ENCODE measurements at places on chromosomes 4 and X. TPM values are rescaled to one million over a fixed set of nuclear protein-coding genes. Genes with fewer than 3 reads are reported as not detected.

The PAGE1 gene
- total RNA-seq, result 1.7 TPM

The TBC1D9 gene
- 12.7 TPM for total RNA-seq

The XK gene
- 7.7 TPM for total RNA-seq

GRCh38 chr4:112146502-112146813 is 1.2 kb downstream of the FAM241A start:
- H3K4me3 ChIP-seq, result peak overlapping the region; percentile 99
- H3K4me1 ChIP-seq, result peaks cover 9% of the 10 kb centered on the region
- no peaks in the 10 kb centered on the region for H3K36me3 ChIP-seq

- no peaks in the 10 kb centered on the region for H3K4me1 ChIP-seq
- H3K27ac ChIP-seq, result no peak overlapping the region
- H3K36me3 ChIP-seq, result no peaks in the 10 kb centered on the region
- H3K4me3 ChIP-seq, result no peak overlapping the region
These were observed 11.5 kb downstream of the DCLK2 start for GRCh38 chr4:150089732-150090131.

- H3K4me3 ChIP-seq, result no peak overlapping the region
- no peak overlapping the region for H3K27ac ChIP-seq
- no peaks in the 10 kb centered on the region for H3K4me1 ChIP-seq
- no peaks in the 10 kb centered on the region for H3K27me3 ChIP-seq
- no peaks in the 10 kb centered on the region for H3K36me3 ChIP-seq
These were observed 1871.6 kb upstream of the AGA start for GRCh38 chr4:179313823-179314222.

GRCh38 chr4:165631912-165632311 is 241.1 kb upstream of the TLL1 start:
- no peak for DNase-seq
- H3K4me3 ChIP-seq, result no peak overlapping the region
- no peaks in the 10 kb centered on the region for H3K27me3 ChIP-seq
- no peaks in the 10 kb centered on the region for H3K36me3 ChIP-seq
- H3K4me1 ChIP-seq, result no peaks in the 10 kb centered on the region

DNA sequence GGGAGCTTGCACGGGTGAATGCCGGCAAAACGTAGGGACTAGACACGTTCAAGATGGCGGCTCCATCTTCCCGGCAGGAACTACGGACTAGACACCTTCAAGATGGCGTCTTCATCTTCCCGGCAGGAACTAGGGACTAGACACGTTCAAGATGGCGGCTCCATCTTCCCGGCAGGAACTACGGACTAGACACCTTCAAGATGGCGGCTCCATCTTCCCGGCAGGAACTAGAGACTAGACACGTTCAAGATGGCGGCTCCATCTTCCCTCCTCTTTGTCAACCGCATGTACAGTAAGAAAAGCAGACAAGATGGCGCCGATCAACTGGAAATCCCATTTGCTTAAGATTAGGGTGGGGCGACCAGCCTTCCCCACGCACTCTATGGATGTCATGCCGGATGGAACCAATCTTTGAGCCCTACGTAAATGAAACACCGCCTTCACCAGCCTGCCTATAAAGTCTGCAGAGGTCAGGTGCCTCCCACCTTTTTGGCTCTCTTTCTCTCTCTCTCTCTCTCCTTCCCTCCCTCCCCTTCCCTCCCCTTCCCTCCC is 222.4 kb downstream of the CRLF2 start:
- H3K36me3 ChIP-seq, result no peaks in the 10 kb centered on the region
- no peaks in the 10 kb centered on the region for H3K4me1 ChIP-seq
- DNase-seq, result no peak
- H3K27ac ChIP-seq, result no peak overlapping the region
- peaks cover 4% of the 10 kb centered on the region for H3K27me3 ChIP-seq

GRCh38 chr4:6591313-6591712 is 16.3 kb downstream of the MAN2B2 start:
- DNase-seq, result no peak
- no peaks in the 10 kb centered on the region for H3K4me1 ChIP-seq
- no peaks in the 10 kb centered on the region for H3K36me3 ChIP-seq
- no peak overlapping the region for H3K4me3 ChIP-seq
- H3K27me3 ChIP-seq, result no peaks in the 10 kb centered on the region
- no peak overlapping the region for H3K27ac ChIP-seq

GRCh38 chrX:137574102-137574783 is 8.3 kb downstream of the ZIC3 start:
- H3K36me3 ChIP-seq, result no peaks in the 10 kb centered on the region
- no peak overlapping the region for H3K27ac ChIP-seq
- no peaks in the 10 kb centered on the region for H3K4me1 ChIP-seq

DNA sequence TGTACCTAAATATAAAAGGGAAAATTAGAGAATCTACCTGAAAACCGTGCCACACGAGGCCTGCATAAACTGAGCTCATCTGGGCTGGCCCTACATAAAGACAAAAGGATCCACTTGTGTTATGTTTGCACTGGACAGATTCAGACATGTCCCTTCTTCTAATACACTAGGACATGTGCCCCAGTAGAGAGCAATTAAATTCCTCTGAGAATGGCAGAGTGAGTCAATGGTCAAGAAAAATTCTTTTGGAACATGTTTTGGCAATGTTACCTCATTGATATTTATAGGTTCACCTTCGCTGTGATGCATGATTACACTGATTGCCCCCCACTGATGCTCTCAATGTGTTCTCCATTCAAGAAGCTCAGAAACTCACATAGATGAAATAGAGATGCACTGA is 95.2 kb downstream of the MANBA start:
- no peak overlapping the region for H3K27ac ChIP-seq
- no peak for DNase-seq
- peaks cover 3% of the 10 kb centered on the region for H3K36me3 ChIP-seq
- no peak overlapping the region for H3K4me3 ChIP-seq
- peaks cover 15% of the 10 kb centered on the region for H3K4me1 ChIP-seq

DNA sequence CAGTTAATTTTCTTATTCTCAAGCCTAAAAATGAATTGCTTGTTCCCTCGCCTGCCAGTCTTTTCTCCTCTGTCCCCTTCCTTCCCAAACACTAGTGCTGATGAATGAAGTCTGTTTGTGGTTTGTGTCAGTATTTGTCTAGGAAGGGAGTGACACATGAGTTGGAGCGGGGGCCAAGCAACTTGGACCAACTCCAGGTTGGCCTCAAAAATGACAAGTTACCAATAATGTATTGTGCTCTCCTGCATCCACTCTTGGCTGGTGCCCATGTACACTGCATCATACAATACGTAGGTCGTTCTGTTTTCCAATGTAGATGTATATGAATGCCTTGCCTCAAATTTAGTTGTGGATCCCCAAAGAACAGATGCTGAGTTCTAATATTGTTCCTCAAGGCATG is 223.0 kb upstream of the GPC4 start:
- peak overlapping the region; percentile 93 for H3K27ac ChIP-seq
- H3K4me3 ChIP-seq, result peak overlapping the region; percentile 47
- DNase-seq, result peak; percentile 96
- no peaks in the 10 kb centered on the region for H3K36me3 ChIP-seq

- H3K4me1 ChIP-seq, result no peaks in the 10 kb centered on the region
- no peaks in the 10 kb centered on the region for H3K36me3 ChIP-seq
These were observed 181.2 kb downstream of the SPANXN4 start for GRCh38 chrX:143206966-143207365.

GRCh38 chr4:103158760-103159159 is 39.4 kb downstream of the CENPE start:
- H3K4me1 ChIP-seq, result no peaks in the 10 kb centered on the region
- H3K4me3 ChIP-seq, result no peak overlapping the region
- H3K36me3 ChIP-seq, result peaks cover 40% of the 10 kb centered on the region
- DNase-seq, result no peak
- no peak overlapping the region for H3K27ac ChIP-seq

GRCh38 chrX:151596282-151596681 is 32.8 kb downstream of the PASD1 start:
- no peak overlapping the region for H3K27ac ChIP-seq
- no peak for DNase-seq
- no peaks in the 10 kb centered on the region for H3K4me1 ChIP-seq

- no peak for DNase-seq
- no peaks in the 10 kb centered on the region for H3K36me3 ChIP-seq
- H3K27me3 ChIP-seq, result no peaks in the 10 kb centered on the region
These were observed 466.7 kb downstream of the NKX6-1 start for GRCh38 chr4:84032372-84032771.

Data from PC-3 (cell line).